Activated CD4-positive, alpha-beta T cell treated with anti-CD3 and anti-CD28 coated beads, Interleukin-2, amount 10 ng/mL, durations not matched to agents 24 days and 14 days (primary cell): ENCODE measurements at places on chromosomes 13 and 19. TPM values are rescaled to one million over a fixed set of nuclear protein-coding genes. Genes with fewer than 3 reads are reported as not detected.

Gene PRR36
- total RNA-seq = 0.21 TPM in 2 replicates

Gene KLK2
- 0.33 and 0.75 TPM in 2 replicates for total RNA-seq

Gene CBY2
- total RNA-seq = not detected in 2 replicates

Gene CNFN
- not detected in 2 replicates for total RNA-seq
